Stimulated activated CD8-positive, alpha-beta memory T cell treated with anti-CD3 and anti-CD28 coated beads, Interleukin-7, amount 100 ng/mL, for 1 hour (primary cell): ENCODE measurements at places on chromosomes 11 and 22.

DNA sequence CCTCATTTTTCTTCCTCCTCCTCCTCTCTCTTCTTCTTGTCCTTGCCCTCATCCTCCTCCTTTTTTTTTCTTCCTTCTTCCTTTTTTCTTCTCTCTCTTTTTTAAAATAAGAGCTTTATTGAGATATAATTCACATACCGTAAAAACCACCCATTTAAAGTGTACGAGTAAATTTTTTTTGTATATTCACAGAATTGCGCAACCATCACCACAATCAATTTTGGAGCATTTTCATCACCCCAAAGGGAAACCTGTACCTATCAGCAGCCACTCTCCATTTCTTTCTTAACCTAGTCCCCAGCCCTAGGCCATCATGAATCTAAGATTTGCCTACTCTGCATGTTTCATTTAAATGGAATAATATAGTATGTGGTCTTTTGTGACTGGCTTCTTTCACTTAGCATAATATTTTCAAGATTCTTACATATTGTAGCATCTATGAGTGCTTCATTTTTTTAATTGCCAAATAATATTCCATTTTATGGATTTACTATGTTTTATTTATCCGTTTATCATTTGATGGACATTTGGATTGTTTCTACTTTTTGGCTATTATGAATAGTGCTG lies 35.0 kb downstream of the CAT start:
- DNase-seq, result no peak

DNA sequence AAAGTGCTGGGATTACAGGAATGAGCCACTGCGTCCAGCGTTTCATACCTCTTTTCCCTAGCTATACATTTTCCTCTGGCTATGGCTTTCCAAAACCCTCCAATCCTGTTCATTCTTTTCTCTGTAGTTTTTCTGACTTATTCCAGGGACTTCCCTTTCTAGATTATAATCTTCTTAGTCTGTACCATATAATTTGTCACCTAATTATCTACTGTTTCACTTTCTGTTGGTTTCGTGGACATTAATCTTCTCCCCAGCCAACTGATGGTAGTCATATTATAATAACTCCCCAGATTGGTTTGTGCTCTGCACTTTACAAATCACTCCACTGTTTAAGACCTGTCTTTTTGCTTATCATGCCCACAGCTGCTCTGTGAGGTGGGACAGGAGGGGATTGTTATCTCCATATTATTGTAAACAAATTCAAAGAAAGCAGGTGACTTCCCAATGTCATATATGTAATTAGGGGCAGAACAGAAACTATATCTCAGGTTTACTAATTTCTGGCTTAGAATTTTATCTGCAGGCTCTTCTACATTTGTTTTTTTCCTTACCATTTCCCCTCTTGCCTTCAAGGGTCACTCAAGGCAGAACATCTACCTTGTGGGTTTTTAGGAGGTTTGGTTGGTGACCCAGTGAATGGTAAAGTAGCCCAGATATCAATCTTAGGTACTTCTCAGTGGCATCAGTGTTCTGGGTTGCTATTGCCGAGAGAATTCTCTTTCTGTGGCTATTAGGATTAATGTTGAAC lies 23.9 kb downstream of the STIM1 start:
- DNase-seq, result no peak

DNA sequence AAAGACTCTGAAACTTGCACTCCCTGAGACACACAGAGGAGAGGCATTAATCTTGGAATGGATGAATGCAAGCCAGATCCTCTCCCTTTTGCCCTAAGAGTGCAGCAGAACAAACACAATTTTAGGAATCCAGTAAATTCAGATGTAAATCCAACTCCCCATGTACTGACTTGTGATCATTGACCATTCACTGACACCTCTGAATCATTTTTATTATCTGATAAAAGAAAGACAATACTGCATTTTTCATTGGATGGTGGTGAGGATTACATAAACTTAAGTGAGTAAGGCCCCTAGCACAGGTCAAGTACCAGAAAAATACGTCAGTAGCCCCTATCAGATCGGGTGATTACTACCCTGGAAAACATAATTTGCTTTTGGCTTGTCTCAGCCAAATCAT lies 782.9 kb upstream of the API5 start:
- DNase-seq, result no peak

DNA sequence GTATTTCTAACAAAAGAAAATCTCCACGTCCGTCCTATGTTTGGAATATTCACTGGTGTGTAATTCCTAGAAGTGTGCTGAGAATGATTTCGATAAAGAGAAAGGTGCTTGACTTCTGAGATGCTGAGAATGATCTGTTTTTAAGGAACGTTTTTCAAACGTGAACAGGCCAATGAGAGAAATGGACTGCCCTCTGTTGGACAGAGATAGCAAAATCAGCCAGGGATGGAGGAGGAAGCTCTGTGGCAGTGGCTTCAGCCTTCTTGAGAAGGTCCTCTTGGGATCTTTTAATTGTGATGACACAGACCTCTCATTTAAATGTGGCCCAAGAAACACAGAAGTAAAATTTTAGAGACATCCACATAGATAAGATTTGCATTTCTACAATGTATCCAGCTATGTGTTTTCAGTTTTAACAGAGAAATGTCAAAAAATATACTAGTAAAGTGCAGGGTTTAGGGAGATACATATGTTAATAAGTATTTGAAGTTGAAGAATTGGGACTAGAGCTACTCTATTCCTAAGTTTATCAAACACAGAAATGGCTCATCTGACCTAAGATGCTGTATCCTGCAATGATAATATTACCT lies 84.0 kb upstream of the RCN1 start:
- no peak for DNase-seq

GRCh38 chr11:75101424-75102128 lies 4.9 kb upstream of the OR2AT4 start:
- no peak for DNase-seq
